ENCODE measurements at places on chromosomes 1 and 21. TPM values are rescaled to one million over a fixed set of nuclear protein-coding genes. Genes with fewer than 3 reads are reported as not detected.
A peak's percentile ranks its signal among the peaks of the same experiment; 100 is the strongest.

The C4BPB gene
- not detected for total RNA-seq

The ARHGEF11 gene
- total RNA-seq: 41.1 TPM

The CDC20 gene
- 251 TPM for total RNA-seq

The UTS2 gene
- total RNA-seq: not detected

The NTMT2 gene
- total RNA-seq: not detected

The GPR153 gene
- total RNA-seq: 9.6 TPM

The ESPN gene
- total RNA-seq: 59.3 TPM

The LCE3E gene
- total RNA-seq: not detected

The WDR64 gene
- total RNA-seq: not detected

The TMEM82 gene
- total RNA-seq: 1.4 TPM

The LEPROT gene
- total RNA-seq: 32.6 TPM

The NUDT4B gene
- total RNA-seq: not detected

The TMEM125 gene
- total RNA-seq: 19.6 TPM

DNA sequence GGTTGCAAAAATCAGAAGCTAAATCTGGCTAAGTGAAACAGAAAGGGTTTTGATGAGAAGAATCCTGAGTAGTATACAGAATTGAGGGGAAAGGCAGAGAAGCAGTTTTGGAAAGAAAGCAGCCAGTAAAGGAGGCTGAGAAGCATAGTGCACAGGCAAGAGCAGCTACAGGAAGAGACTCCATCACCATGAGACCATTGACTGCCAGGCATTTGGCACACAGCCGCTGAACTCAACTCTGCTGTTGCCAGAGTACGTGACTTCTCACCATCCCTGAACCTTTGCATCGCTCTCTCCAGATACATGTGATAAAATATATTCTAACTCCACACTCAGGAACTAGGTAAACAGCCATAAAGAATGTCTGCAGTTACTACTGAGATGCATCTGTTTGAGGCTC is 128.3 kb upstream of the C1orf21 start:
- H3K27me3 ChIP-seq: no peaks in the 10 kb centered on the region
- no peaks in the 10 kb centered on the region for H3K36me3 ChIP-seq
- no peaks in the 10 kb centered on the region for H3K4me1 ChIP-seq
- no peak overlapping the region for H3K4me3 ChIP-seq

DNA sequence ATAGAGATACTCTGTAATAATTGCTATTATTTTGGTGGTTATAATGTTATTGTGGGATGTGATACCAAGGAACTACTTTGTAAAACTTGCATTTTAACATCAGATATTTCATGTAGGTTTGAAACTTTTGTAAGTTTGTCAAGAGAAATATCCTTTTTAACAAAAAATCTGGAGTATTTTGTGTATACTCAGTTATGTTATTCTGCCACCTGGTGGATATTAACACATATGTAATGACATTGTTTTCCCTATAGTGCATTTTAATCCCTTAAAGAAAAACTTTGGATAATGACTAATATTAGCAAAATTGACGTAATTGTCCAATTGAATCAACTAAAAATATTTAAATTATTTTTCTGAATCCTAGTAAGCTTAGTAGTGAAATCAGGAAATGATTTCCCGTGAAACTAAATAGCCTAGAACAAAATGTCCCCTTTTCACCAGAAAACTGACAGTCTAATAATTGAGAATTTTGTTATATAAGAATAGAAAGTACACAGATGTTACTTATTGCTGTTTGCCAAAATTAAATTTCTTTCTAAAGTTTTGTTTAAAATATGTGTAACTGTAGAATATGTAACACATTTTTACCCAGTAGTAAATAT is 39.6 kb downstream of the KCTD3 start:
- no peaks in the 10 kb centered on the region for H3K27me3 ChIP-seq
- peaks cover 4% of the 10 kb centered on the region for H3K36me3 ChIP-seq
- no peak for DNase-seq
- H3K27ac ChIP-seq: no peak overlapping the region

GRCh38 chr1:28147264-28148094 is 29.0 kb downstream of the PTAFR start:
- peaks cover 8% of the 10 kb centered on the region for H3K4me1 ChIP-seq
- H3K27me3 ChIP-seq: no peaks in the 10 kb centered on the region
- no peak overlapping the region for H3K27ac ChIP-seq
- no peak overlapping the region for H3K4me3 ChIP-seq

DNA sequence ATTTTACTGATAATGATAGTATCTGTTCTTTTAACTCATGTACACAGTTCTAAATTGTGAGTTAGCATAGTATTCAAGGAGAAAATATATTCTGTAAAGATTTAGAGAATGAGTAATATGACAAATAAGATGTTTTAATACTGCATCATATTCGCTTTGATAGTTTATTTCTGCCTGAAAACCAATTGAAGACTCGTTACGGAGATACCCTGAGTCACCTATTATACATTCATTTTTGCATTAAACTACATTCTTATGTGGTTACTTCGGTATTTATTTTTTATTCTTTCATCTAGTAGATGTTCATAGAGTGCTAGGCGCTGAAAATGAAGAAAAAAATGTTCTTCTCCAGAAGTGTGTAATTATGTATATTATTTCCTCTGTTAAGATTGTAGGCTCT is 5.3 kb downstream of the UHMK1 start:
- H3K4me3 ChIP-seq: no peak overlapping the region
- H3K27me3 ChIP-seq: no peaks in the 10 kb centered on the region
- peaks cover 56% of the 10 kb centered on the region for H3K36me3 ChIP-seq
- no peak for DNase-seq

DNA sequence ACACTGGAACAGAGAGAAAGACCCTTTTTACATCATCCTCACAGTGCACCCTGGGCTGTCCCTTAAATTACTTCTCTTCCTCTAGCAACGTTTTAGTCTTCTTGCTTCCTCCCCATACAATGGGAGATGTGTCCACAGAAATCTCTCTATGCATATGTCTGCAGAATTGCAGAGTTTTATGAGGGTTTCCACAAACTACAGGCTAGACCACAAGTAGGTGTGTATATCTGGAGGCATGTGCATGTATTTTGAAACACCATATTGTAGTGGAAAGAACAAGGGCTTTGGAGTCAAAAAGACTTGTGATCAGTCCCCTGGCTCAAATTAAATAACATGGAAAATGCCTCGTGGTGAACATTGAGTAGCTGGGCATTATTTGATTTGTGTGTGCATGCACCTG is 121.3 kb upstream of the IPO9 start:
- H3K4me3 ChIP-seq: no peak overlapping the region
- H3K4me1 ChIP-seq: peaks cover 3% of the 10 kb centered on the region
- no peak for DNase-seq
- no peaks in the 10 kb centered on the region for H3K27me3 ChIP-seq

DNA sequence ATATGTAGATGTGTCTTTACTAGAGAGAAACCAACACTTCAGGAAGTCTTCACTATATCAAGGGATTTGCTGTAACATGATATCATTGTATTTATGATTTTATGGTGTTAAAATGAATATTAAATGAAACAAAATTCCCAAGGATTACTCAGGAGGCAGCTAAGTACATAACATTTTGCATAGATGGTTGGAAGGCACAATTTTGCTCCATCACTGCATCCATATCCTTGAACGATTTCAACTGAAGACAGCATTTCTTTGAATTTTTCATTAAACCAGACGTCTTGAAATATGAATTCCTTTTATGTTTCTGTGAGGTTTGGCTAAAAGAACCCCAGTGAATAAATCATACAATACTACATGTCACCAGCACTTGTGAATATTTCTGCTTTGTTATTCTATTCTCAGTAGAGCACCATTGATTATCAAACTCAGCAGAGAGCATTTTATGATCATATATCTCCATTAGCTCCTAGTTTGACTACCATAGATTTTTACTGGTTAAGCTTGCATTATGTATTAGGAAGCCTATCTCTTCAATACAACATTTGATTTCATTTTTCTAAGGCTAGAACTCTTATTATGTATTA is 37.3 kb downstream of the SPATA17 start:
- H3K4me1 ChIP-seq: no peaks in the 10 kb centered on the region
- DNase-seq: no peak
- no peak overlapping the region for H3K4me3 ChIP-seq
- no peaks in the 10 kb centered on the region for H3K36me3 ChIP-seq
- no peak overlapping the region for H3K27ac ChIP-seq

DNA sequence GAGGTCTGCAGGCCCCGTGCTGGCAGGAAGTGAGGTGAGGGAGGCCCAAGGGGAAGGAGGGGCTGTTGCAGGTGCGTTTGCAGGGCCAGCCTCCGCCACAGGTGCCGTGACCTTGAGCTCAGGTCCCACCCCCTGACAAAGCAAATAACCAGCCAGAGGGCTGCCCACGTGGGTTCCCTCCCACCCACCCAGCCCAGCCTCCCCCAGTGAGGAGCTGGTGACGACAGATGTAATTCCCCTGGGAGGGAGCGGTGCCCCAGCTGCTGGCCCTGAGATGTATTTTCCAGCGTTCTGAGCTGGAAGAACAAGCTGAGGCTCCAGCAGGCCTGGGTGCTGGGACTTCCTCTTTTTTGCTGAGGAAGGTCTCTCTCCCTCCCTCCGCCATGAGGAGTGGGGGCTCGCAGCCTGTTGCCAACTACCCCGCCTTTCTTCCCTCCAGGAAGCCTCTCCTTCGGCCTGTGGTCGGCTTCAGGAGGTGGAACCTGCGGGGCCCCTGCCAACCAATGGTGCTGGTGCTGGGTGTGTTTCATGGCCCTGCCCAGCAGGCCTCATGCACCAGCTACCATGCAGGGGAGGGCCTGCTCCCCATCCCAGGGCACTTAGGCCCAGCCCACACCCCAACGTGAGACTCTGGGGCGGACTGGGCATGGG is 153.2 kb downstream of the PRDM16 start:
- H3K4me3 ChIP-seq: no peak overlapping the region
- peak; percentile 77 for DNase-seq
- H3K27ac ChIP-seq: no peak overlapping the region
- no peaks in the 10 kb centered on the region for H3K27me3 ChIP-seq

- no peak for DNase-seq
- H3K36me3 ChIP-seq: peaks cover 6% of the 10 kb centered on the region
- peaks cover 18% of the 10 kb centered on the region for H3K4me1 ChIP-seq
Observed at GRCh38 chr1:39136638-39137037, 67.9 kb upstream of the MACF1 start.

DNA sequence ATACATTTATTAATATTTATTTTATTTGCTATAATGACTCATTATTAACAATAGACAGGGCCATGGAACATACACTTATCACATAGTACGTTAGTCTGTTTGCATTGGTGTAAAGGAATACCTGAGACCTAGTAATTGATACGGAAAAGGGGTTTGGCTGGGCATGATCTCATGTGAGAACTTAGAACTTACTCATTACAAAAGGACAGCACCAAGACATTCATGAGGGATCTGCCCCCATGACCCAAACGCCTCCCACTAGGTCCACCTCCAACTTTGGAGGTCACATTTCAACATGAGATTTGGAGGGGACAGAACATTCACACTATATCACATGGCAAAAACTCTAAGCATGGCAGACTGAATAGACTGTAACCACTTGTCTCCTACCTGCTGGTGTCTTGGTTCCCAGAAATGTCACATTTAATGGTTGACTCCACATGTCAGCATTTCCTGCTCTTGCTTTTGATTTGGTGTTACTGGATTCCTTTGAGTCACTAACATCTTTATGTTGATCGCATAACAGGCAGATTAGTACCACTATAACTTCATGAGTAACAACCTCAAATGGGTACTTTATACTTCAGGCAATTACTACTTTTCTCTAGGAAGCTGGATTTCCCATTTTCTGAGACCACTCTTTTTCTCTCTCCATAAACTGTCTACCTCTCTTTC is 3.5 kb upstream of the C1orf116 start:
- H3K4me1 ChIP-seq: peaks cover 9% of the 10 kb centered on the region
- DNase-seq: no peak
- H3K36me3 ChIP-seq: no peaks in the 10 kb centered on the region

DNA sequence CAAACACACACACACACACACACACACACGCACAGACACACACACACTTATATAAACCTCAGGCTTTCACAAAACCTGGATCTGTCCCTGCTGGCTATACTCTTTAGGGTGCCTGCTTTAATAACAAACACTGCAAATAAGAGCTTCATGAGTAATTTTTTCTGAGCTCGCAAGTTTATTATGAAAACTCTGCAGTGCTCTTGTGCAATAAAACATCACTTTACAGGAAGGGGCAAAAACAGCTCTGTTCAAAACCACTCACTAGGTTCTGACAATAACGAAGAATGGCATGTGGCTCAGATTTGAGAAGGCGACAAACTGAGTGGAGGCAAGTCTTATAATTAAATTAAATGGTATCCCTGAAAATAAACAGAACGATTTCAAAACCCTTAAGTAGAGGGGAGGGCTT is 42.6 kb upstream of the CTPS1 start:
- no peak overlapping the region for H3K4me3 ChIP-seq
- DNase-seq: no peak
- H3K27ac ChIP-seq: no peak overlapping the region
- no peaks in the 10 kb centered on the region for H3K27me3 ChIP-seq
- peaks cover 6% of the 10 kb centered on the region for H3K4me1 ChIP-seq

DNA sequence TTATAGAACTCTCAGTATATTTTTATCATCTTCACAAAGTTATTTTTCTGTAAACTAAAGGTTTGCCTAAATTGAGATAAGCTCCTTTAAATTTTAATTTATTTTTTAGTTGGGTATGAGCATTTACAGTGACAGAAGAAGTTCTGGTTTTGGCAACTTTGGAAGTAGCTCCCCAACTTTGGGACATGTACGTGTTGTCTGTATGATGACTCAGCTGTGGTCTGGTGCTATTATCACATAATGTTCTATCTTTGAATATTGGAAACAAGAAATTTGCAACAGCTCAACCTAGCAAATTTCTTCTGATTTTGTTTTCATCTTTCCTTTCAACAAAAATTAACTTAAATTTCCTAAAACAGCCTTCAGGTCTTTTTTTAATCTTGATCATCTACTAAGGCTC is 46.6 kb upstream of the C1orf105 start:
- H3K27ac ChIP-seq: no peak overlapping the region
- no peak for DNase-seq
- no peaks in the 10 kb centered on the region for H3K36me3 ChIP-seq

DNA sequence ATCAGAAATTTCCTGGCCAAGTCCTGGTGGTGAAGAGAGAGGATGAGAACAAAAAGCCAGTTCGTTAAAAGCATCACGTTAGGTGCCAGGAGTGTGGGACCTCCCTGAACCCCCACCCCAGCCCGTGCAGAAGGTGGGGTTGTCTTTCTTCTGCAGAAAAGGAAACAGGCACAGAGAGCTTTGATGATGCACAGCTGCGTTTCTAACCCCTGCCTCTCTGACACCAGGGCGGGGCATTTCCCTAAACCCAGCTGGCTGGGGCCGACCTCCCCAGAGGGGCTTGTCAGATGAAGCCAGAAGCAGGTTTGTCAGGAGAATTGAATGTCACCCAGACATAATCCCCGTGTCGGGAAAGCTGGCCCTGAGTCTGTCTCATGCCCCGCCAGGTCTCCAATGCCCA is 189.3 kb upstream of the EDN2 start:
- H3K4me3 ChIP-seq: no peak overlapping the region
- no peaks in the 10 kb centered on the region for H3K4me1 ChIP-seq
- DNase-seq: no peak
- no peak overlapping the region for H3K27ac ChIP-seq
- H3K27me3 ChIP-seq: no peaks in the 10 kb centered on the region

- H3K27ac ChIP-seq: no peak overlapping the region
- no peaks in the 10 kb centered on the region for H3K36me3 ChIP-seq
- no peaks in the 10 kb centered on the region for H3K4me1 ChIP-seq
- H3K4me3 ChIP-seq: no peak overlapping the region
- no peaks in the 10 kb centered on the region for H3K27me3 ChIP-seq
Observed at GRCh38 chr21:36235058-36235582, 78.5 kb downstream of the DOP1B start.

GRCh38 chr1:90879281-90879680 is 142.6 kb downstream of the ZNF644 start:
- H3K4me3 ChIP-seq: no peak overlapping the region
- no peak overlapping the region for H3K27ac ChIP-seq
- H3K36me3 ChIP-seq: peaks cover 13% of the 10 kb centered on the region
- H3K27me3 ChIP-seq: no peaks in the 10 kb centered on the region

- no peaks in the 10 kb centered on the region for H3K27me3 ChIP-seq
- H3K4me3 ChIP-seq: no peak overlapping the region
- no peak for DNase-seq
Observed at GRCh38 chr1:42424201-42424600, 31.6 kb downstream of the ZMYND12 start.
